ENCODE measurements at places on chromosomes 2 and 18.

GRCh38 chr2:225317186-225317585 is 82.3 kb upstream of the NYAP2 start:
- DNase-seq = no peak

- DNase-seq = no peak
Measured at GRCh38 chr2:241018051-241018891, 19.9 kb downstream of the SNED1 start.

- DNase-seq = peak; percentile 44
Measured at GRCh38 chr2:71610671-71611070, 157.3 kb downstream of the DYSF start.

- DNase-seq = no peak
Measured at GRCh38 chr2:48406116-48406515, 123.8 kb upstream of the STON1 start.

GRCh38 chr18:47669815-47670214 is 260.6 kb downstream of the SMAD2 start:
- DNase-seq = no peak
